ENCODE measurements at places on chromosomes 3 and 15. TPM values are rescaled to one million over a fixed set of nuclear protein-coding genes. Genes with fewer than 3 reads are reported as not detected.

- no peak for DNase-seq
Observed at GRCh38 chr15:35327789-35328188, 218.2 kb downstream of the DPH6 start.

DNA sequence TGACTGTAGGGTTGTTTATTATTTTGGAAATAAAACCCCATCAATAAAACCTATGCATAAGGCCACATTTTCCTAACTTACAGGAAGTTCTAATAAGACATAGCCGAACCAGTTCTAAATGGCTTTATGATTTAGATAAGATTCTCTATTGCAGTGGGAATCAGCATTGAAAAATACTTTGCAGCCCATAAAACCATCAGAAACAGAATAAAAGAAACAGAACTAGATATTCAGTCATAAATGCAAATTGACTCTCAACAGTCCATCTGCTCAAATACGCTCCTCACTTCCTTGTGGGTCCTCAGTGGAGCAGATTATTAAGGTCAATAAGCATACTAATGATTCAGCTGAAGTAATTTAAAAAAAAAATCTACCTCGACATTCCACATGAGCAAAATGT is 8.8 kb downstream of the SATB1 start:
- DNase-seq: no peak

DNA sequence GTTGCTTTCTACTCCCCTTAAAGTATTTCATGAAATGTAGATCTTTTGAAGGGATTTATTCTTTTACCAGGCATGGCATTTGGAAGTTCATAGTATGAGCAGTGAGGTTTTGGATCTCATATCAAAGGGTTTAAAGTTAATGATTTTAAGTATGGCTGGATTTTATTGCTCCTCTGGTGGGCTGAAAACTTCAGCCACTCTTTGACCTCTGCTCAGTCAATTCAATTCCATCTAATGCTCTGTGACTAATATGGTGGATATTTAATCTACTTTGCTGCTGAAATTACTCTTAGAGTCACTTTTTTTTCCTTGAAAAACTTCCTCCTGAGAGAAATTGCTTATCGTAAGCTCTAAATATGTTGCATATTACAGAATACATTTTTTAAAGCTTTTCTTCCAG is 218.6 kb downstream of the NR2F2 start:
- DNase-seq: no peak

DNA sequence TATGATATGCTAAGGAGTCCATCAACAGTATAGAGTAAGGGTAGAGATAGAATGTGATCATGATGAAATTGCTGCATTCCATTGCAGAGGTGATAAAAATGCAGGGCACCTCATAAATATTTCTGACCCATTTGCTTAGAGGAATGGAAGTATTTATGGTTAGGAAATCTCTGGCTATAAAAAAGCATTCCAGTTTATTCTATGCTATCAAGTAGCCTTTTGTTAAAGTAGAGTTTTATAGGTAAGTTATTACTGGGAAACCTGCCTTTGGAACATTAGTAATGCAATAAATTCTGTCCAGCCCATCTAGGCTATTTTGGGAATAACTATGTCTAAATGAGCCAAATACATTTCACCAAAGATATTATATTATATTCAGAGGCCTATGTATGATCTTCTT is 19.8 kb upstream of the STRIT1 start:
- no peak for DNase-seq

DNA sequence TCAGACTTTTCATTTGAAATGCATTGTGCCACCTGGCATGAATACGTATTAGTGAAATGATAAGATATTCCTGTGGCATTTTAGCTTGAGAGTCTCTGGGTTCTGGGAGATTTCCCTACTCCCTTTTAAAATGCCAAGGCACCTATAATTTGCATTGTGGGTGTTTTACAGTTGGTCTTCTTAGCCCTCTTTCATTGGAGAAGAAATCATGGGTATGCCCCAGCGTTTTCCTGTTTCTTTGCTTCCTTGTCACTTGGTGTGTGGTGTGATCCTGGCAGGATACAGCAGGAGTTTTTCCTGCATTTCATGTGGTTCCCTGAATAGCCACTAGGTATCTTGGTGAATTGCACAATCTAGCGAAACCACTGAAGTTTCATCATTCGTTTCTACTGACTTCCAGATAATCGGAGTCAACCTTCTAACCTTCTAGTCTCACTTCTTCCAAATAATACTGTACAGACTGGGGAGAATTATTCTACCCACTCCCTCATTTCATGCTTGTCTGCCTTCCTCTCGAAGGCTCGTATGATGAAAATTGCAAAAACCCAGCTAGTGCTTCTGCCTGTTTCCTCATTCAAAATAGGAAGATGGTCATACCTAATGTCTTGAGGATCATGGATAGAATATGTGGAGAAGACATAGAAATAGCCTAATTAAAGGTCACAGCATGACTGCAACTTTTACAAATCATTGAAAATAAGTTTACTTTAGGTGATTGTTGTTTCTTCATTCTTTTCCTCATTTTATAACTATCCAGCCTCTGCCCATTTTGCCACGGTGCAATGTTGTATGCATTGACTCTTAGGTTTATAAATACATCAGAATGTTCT is 2.6 kb downstream of the BHLHE40 start:
- DNase-seq: peak; percentile 22

- DNase-seq: no peak
Observed at GRCh38 chr3:157170861-157171260, 10.9 kb upstream of the CCNL1 start.

GRCh38 chr3:20064796-20065564 is 24.7 kb downstream of the KAT2B start:
- no peak for DNase-seq

DNA sequence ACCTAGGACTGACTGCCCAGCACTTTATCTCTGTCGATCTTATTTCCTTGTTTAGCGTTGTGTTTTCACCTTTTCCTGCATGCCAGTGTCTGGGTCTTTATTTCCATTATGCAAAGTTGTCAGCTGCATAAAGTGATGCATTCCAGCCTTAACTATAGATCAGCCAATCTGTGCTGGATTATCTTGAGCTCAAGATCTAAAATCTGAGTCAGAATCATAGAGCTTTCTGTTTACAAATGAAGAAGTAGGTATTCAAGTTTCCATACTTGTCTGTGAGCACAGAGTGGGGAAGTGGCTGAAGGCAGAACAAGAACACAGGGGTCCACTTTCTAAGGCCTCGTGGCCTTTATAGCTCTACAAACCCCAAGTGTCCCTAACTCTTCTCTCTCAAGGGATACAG is 82.4 kb upstream of the PLCL2 start:
- DNase-seq: no peak

GRCh38 chr3:165457096-165457495 is 260.9 kb upstream of the SLITRK3 start:
- DNase-seq: no peak

GRCh38 chr3:30550246-30550645 is 56.2 kb upstream of the TGFBR2 start:
- DNase-seq: no peak

DNA sequence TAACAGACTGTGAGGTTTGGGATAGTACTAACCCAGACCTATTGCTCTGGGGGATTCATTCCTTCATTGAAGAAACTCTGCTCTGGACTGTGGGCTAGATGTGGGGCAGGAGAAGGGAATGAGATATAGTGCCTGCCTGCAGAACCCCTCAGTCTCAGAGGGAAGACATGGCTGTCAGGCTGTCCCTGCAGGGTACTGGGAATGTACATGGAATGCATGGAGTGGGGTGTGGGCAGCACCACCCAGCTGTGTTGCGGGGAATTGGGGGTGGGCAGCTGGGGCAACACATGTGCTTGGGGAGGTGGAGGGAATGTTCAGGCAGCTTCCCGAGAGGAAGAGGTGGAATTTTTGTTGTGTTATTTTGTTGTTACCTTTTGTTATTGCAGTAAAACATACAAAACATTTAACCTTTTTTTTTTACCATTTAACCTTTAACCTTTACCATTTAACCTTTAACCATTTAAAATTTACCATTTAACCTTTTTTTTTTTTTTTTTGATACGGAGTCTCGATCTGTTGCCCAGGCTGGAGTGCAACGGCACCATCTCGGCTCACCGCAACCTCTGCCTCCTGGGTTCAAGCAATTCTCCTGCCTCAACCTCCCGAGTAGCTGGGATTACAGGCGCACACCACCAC is 7.3 kb downstream of the PAQR5 start:
- DNase-seq: peak; percentile 32

The ANKRD34C gene
- not detected for total RNA-seq

- DNase-seq: no peak
Observed at GRCh38 chr15:83890587-83890986, 236.7 kb downstream of the ADAMTSL3 start.

The NEK10 gene
- total RNA-seq: 4.7 TPM

- no peak for DNase-seq
Observed at GRCh38 chr3:56952061-56952460, 108.4 kb upstream of the SPATA12 start.

DNA sequence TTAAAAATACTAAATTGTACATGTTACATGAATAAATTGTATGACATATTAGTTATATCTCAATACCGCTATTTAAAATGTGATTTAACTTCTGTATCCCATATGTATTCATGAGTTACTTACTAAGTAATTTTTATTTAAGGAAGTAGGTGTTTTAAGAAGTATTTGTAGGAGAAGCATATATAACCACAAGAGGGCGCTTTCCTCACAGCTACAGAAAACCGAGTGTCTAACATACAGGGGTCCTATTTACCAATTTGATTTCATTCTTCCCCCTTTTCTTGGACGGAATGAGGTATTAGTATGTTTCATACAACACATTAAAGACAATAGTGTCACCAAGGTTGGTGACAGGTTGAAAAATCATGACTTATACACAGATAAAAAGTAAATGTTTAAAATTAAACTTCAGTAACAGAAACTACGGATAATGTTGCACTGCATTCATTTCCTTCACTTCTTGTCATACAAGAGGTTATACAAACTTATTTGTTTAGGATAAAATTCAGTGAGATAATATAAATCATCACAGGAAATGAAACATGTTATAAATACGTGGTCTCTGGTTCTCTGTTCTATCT is 253.6 kb downstream of the MAGI1 start:
- DNase-seq: no peak

DNA sequence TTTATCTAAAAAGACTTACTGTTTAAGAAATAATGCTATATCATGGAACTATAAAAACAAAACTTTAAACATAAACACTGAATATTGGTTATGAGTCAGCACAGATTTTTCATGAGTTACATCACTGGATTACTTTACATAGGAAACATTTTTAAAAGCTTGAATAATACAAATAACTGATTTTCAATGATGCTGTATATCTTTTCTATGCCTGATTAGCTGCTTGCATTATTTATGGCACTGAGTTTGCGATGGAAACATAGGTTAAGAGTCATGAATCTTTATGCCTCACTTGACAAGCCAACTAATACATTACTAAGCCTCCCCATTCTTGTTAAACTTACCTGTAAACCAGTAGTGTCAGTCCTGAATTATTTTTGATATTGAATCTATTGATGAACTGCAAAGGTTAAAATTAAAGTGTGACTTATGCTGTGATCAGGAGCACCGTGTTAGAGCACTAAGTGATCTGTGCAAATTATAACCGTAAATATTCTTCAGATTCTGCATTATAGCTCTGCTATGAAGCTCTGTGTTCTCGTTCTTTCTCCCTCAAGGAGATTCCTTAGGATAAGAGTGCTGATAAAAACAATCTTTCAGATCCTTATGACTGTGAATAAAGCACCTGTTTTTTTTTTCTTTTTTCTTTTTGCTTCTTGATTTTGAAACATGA is 437.3 kb upstream of the BCHE start:
- no peak for DNase-seq

GRCh38 chr15:70538278-70538677 is 225.1 kb downstream of the UACA start:
- no peak for DNase-seq

The HDC gene
- total RNA-seq: not detected

DNA sequence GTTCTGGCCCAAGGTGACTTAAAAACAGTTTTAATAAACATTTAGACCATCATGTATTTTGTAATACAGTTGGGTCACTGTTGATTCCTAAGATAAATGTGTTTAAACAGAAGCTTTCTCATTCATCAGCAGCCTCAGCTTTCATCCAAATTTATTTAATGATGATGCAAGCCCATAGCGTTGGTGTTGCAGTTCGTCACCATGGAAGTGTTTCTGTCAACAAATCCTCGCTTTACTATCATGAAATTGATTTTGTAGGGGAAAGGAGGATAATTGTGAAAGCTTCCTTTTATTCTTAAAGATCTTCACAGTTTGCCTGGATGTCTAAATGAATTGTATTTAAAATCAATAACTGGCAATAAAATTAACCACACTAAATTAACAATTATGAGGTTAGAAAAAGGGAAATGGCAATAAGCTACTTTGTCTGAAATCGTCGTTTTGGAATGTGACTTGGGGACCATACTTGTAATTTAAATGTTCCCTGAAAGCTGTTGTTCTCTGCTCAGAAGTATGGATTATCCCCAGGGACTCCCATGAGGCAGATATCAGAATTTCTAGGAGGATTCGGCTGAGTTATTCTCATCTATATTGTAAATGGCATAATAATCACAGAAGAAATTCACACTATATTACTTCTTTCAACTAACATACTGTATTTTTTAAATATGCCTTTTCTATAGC is 29.0 kb downstream of the CMSS1 start:
- DNase-seq: no peak

DNA sequence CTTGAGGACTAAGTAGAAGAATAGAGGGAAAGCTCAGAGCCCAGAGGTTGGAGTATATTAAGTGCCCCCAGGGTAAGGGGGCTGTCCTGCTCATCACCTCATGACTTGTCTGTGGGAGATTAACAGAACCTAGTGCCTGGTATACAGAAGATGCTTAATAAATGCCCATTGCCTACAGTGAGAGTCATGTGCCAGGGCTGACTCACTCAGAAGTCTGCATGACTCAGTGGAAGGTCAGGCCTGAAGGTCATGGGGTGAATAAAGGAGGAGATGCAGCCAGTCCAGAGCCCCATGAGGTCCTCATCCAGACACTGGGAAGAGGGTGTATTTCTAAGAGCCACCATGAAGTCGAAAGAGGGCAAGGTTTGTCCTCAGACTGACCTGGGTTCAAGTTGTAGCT is 62.5 kb upstream of the TLE3 start:
- DNase-seq: peak; percentile 57

The ACKR2 gene
- total RNA-seq: not detected

DNA sequence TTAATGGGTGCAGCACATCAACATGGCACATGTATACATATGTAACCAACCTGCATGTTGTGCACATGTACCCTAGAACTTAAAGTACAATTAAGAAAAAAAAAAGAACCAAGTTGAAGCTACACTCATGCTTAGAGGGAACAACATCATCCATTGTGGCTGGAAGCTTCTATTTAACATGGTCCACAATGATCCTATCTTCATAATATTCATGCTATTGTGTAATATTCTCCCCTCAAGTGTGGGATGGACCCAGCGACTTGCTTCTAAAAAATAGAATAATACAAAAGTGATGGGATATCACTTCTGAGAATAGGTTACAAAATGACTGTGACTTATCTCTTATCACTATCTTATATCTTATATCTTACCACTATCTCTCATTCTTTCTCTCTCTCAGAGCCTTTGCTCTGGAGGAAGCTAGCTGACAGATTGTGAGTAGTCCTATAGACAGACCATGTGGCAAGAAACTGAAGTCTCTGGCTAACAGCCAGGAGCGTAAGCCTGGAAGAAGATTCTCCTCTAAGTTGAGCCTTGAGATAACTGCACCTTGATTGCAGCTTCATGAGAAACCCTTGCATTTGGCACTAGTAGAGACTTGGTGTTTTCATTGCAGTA is 198.5 kb upstream of the MRPL3 start:
- no peak for DNase-seq

The TMEM266 gene
- not detected for total RNA-seq

- DNase-seq: no peak
Observed at GRCh38 chr3:190847436-190847835, 15.1 kb downstream of the GMNC start.

GRCh38 chr15:80744826-80745225 is 34.3 kb upstream of the CEMIP start:
- no peak for DNase-seq

GRCh38 chr3:48232734-48233133 is 8.2 kb upstream of the ZNF589 start:
- peak; percentile 64 for DNase-seq

Data from MG63 (cell line).